ENCODE measurements at places on chromosomes 2 and 18.
A peak's percentile ranks its signal among the peaks of the same experiment; 100 is the strongest.

GRCh38 chr18:54260396-54261072 lies 8.8 kb upstream of the POLI start:
- DNase-seq: no peak

- DNase-seq: no peak
These were observed 804.4 kb upstream of the CELF4 start for GRCh38 chr18:38369772-38370690.

DNA sequence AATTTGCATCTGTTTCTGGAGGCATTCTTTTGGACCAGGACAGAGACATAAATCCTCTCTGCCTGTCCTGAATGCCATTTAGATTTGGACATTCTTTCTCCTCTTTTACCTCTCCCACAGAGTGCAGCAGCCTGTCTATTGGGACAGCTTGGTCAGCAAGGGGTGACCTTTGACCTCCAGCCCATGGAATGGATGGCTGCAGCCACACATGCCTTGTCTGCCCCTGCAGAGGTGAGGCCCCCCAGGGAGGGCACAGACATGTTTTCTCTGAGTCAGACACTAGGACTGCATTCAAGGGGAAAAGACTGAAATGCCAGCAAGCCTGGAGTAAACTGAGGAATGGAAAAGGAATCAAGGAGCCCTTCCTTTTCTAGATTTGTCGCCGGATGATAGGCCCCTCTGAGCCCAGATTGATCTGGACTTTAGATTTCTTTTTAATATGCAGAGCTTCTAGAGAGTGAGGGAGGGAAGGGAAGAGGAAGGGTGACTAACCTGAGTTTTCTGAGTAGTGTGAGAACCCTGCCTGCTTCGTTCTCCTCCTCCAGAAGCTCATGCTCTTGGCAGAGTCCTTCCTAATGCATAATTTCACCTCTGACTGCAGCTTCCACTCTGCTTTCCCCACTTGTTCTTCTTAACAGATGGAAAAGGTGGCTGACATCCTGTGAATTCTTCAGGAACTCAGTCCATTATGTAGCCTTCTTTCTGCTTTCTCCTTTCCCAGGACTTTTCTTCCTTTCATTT lies 16.1 kb upstream of the TTLL4 start:
- DNase-seq: no peak

DNA sequence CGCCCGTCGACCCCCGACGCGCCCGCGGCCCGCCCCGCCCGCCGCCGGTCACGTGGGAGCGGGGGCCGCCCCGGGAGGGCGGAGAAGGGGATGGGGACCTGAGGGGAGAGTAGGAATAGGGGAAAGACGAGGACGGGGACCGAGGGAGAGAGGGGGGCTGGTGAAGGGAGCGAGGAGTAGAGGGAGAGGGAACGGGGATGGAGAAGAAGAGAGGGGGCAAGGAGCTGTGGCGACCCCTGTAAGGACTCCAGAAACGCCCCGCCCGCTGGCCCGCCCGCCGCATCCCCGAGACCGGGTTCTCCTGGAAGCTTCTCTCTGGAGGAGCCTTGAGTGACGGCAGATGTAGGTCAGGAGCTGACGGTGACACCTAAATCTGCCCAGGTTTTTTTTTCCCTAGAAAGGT lies 615 bp downstream of the ADNP2 start:
- DNase-seq: peak; percentile 95

GRCh38 chr2:223614534-223614933 lies 12.4 kb upstream of the SCG2 start:
- DNase-seq: no peak

GRCh38 chr2:170391697-170392096 lies 213.8 kb downstream of the MYO3B start:
- DNase-seq: no peak

DNA sequence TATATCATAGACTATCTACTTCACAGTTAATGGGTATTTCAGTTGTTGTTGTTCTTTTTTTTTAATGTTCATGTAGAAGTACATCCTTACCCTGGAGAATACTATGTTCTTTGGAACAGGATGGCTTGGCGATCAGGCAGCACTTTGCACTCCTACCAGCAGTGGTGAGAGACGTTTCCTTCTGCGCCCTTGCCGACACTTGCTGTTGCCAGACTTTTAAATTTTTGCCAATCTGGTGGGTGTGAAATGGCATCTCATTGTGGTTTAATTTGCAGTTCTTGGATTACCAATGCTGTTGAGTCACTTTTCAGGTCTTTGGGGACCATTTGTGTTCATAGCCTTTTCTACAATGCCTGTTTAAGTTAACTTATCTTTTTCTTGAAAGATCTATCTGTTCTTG lies 197.3 kb downstream of the SH3RF3 start:
- no peak for DNase-seq

DNA sequence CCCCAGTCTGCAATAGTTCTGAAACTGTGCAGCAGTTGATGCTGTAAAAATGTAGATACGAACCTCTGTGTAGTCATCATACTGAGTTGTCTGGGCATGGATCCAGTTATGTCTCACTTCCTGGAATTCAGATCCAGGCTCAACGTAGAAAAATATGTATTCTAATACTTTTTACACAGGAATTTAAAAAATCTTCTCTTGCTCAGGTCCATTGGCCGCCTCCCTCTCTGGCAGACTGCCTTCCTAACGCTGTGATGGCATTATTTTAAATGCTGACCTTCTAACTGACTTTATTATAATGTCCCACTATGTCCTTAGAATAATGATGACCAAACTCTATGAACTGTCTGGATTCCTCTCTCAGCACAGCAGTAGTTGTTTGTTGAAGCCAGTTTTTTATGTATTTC lies 119.6 kb downstream of the FEZ2 start:
- DNase-seq: no peak

- DNase-seq: no peak
These were observed 65.5 kb downstream of the EPB41L3 start for GRCh38 chr18:5478261-5478660.

DNA sequence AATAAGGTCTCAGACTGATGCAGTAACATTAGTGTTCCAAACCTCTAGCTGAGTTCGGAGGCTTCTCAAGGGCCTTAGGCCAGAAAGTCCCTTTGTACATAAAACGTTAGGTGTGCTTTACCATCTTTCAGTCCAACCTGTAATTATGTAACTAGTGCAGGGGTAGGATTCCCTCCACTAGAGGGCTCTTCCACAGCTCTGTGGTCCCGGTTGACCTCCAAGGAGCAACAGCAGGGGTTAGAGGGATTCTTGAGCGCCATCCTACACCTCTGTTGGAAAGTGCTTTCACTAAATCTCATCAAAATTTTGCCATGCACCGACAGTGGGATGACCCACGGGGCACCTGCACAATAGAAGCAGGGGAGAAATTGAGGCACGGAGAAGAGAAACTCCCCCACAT lies 155.8 kb upstream of the LRP1B start:
- DNase-seq: no peak

DNA sequence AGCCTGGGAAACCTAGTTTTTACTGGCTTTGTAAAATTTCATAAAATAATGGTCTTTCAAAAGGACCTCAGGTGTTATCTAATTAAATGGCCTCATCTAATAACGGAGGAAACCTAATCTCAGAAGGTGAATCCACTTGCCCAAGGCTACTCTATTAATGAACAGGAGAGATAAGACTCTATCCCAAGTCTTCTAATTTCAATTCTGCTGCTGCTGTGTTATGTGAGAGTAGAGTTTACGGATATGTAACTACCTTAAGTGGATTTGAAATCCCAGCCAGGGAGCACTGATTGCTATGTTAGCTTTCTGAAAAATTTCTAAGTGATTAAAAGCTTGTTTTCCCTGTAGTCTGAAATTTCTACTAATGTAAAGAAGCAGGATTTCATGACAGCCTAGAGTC lies 17.2 kb upstream of the ADCY3 start:
- no peak for DNase-seq

DNA sequence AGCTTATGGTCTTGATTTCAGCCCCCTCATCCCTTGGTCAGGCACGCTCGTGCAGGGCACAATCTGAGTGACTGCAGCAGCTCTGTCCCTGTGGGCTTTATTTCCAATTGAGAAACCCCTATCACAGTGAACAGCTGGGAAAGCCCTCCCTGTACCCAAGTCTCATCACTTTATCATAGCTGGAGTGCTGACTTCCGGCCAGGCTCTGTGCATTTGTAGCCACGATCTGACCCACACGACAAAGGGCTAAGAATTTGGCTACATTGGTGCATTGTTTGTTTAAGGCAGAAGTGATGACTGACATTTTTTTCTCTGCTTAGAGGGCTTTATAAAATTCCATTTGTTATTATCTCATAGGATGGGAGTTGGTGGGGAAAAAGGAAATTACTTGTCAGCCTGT lies 184.4 kb downstream of the KCNS3 start:
- DNase-seq: no peak

DNA sequence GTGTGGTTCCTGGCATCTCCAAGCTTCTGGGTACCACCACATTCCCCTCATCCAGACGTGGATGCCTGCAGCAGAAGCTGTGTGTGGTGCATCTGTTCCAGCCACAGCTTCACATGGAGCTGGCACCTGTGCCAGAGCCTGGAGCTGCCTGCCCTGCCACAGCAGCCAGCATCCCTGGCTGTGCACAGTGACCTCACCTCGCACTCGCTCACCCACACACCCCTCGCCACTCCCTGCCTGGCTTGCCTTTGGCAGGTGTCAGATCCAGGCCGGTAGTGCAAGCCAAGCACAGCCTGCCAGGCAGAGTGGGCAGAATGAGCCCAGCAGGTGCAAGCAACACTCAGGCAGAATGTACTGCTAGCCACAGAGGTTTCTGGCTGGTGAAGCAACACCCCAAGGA lies 59.9 kb upstream of the DYNC1I2 start:
- DNase-seq: no peak

DNA sequence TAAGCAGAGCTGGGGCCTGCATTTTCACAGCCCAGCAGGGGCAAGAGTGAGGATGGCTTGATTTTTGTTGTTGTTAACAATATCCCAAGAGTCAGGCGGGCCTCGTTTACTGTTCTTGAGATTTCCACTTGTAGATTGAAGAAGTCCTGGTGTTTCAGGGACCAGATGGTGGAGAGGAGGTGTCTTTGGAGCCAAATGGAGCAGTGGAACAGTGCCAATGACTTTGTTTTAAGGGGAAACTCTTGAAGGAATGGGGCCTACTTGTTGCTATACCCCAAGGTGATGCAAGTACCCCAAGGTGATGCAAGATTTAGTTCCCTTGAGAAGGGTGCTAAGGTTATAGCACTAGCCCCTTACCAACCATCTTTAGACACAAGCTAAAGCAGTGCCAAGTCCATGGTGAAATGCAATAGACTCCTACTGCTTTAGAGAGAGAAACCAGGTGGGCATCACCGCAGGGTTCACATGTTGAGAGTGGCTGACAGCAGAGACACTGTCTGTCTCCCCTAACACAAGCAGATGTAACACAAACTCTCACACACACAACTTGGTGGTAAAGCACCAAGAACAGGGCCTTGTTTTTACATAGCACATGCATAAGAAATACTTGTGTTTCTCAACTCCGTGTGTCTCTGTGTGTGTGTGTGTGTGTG lies 44.0 kb downstream of the HK2 start:
- no peak for DNase-seq

DNA sequence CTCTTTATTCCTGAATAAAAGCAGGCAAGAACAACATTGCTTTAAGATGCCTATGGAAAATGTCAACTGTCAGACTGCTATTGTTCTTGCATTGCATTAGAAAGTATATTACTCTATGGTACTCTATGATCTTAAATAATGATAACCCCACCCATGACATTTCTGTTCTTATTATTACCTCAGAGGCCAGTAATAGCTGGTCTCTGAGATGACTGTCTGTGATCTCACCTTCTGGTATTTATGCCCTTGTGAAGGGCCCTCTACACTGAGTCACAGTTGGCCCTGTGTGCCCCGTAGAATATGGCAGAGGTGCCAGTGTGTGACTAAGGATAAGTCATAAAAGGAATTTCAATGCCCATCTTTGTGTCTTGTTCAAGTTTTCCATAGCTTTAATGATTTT lies 61.0 kb downstream of the SPP2 start:
- DNase-seq: no peak

- no peak for DNase-seq
These were observed 166.6 kb downstream of the RNF144A start for GRCh38 chr2:7083580-7084509.

DNA sequence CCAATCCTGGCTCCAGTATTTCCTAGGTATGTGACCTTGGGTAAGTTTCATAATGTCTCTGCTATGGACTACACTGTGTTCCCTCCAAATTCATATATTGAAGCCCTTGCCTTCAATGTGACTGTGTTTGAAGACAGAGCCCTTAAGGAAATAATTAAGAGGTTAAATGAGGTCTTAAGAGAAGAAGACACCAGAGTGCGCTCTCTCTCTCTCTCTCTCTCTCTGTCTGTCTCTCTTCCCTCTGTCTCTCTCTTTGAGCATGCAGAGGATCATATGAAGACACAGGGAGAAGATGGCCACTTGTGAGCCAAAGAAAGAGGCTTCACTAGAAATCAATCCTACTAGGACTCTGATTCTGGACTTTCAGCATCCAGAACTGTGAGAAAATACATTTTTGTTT lies 52.2 kb downstream of the NXPH2 start:
- DNase-seq: no peak

DNA sequence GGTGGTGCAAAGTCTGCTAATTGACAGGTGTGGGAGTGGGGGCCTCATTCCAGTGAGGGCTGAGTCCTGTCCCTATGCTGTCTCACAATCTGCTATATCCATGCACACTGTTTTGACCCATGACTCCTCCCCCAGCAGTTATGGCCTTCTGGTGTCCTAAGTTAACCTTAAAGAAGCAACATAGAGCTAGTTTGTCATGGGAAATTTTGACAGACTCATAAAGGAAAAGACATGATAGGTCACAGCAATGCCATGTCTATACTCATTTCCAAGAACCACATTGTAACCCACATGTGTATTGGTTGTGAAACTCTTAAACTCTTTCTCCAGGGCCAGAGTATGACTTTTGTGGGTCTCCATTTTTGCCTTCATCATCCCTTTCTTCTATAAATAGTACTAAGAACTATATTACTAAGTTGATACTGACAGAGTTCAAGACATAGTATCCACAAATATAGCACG lies 78.2 kb upstream of the SLC1A4 start:
- DNase-seq: no peak

GRCh38 chr18:8839281-8839680 lies 133.9 kb downstream of the MTCL1 start:
- DNase-seq: no peak

GRCh38 chr2:195594919-195595694 lies 61.9 kb upstream of the SLC39A10 start:
- no peak for DNase-seq

DNA sequence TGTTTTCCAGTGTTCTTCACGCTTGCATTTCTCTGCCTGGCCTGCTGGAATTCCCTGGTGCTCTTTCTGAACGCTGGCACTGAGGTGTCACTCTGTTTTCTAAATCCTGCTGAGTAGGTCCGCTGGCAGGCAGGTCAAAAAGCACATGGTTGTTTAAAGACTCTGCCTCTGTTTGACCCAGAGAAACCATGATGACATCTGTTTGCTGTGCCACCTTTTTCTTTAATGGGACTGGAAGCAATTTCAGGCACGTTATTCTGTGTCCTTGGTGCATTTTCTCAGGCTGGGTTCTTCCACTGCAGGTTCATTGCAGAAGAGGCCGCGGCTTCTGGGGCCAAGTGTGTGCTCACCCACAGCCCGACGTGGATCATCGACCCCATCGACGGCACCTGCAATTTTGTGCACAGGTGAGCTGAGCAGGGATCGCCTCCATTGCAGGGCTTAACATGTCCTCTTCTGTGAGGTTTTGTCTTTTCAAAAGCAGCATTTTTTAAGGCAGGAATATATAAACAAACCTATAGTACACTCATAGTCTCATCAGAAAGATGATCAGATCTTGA lies 28.4 kb downstream of the IMPA2 start:
- DNase-seq: no peak

All from D721Med (cell line).